NCI-H1092 (cell line): ENCODE measurements at places on chromosomes 5 and 9.

- no peak for DNase-seq
Observed at GRCh38 chr5:168770036-168770498, 190.9 kb upstream of the PANK3 start.

DNA sequence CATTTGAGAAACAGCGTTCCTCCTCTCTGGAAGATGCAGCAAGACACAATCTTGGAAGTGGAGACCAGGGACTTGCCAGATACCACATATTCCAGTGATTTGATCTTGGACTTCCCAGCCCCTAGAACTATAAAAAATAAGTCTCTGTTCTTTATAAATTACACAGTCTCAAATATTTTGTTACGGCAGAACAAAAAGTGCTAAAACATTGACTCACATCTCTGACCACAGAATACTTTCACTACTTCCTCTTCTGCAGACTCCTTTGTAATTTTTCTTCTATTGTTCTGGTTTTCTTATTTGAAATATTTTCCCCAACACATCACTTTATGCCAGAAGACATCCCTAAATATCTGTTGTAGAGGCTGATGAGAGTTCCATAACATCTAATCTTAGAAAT, 706.1 kb upstream of the CDH18 start:
- no peak for DNase-seq

DNA sequence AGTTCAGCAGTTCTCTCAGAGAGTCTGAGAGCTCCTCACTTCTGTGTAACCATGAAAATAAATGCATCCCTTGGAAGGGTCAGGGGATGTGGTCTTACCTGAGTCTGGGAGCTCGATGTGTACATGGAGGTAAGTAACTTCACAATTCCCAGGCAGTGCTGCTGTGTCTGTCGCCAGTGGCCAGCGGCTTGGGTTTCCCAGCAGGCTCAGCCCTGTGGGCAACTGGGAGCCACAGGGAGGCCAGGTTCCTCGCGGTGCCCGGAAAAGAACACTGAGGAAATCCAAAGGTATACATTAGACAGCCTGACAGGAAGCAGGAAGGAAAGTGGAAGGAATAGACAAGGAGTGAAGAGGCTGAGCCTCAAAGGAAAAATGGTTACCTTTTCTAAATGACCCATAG, 62.2 kb downstream of the OSTF1 start:
- no peak for DNase-seq

DNA sequence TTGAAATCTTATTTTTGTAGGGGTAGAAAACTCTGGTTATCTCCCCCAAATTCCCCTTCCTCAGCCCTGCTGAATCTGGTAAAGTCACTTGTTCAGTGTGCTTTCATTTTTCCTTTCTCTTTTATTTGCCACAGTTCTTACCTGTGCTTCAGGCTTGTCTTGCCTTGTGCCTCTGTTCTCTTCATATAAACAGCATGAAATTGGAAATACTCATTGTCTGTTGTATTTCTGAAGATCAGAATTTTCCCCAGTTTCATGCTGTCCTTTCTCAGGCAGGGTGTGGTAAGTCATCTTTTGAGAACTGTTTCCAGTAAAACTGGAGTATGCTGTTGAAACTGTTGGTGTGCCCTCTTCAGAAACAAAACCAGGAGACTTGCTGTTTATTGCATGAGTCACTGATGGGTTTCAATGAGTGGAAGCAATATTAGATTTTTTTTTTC, 7.0 kb downstream of the PAM start:
- DNase-seq, result no peak

- DNase-seq, result no peak
Observed at GRCh38 chr9:123389070-123389469, 33.1 kb downstream of the CRB2 start.

DNA sequence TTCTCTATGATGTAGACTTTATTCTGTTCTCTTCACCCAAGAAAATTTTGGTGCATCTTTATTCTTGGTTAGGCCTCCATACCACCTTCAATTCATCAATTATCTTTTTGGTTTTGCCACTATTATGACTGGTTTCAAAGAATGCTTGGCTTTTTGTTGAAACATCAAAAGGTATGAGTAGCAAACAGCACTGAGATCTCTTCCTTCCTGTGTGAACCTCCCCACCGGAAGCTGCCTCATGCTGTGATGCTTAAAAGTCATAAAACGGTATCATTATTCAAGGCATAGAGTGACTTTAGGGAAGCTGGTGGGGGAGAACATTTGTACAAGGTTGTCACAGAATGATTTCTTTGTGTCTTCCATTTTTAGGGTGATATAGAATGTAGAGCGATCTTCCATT, 70.6 kb downstream of the IQGAP2 start:
- DNase-seq, result no peak

- no peak for DNase-seq
Observed at GRCh38 chr5:115977096-115977495, 14.8 kb downstream of the LVRN start.

GRCh38 chr5:61139094-61139873, 23.0 kb downstream of the SMIM15 start:
- DNase-seq, result no peak

GRCh38 chr5:169299191-169299662, 1.7 kb downstream of the SLIT3 start:
- no peak for DNase-seq

DNA sequence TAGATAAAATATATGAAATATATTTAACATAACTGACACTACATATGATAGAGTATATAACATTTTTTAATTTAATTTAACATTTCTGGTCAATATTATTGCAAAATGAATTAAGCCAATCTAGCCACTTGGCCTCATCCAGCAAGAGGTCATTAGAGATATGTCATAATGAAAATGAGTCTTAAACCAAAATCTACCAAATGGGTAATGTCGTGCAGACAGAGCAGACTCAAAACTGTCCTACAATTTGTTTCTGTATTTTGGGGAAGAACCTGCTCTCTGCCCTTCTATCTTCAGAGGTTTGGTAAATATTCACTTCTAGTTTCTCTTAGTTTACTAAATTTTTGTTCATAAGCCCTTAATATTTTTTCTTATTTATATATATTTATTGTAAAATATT, 61.4 kb downstream of the ARHGEF28 start:
- DNase-seq, result no peak

DNA sequence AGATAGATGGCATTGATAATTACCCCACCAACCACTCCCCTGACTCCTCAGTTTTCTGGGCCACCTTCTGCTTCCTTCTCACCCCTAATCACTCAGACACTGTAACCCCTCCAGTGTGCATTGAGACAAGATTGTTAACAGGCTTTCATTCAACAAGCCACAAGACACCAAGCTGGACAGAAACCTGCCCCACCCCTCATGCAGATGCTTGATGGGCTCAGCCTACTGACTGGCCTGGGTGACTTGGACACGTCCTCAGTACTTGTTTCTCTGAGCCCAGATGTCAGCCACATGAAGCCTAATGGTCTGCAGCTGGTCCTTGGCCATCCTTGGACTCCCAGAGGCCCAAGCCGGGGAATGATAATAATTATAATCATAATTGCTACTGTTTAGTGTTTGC, 71.4 kb upstream of the SMIM23 start:
- no peak for DNase-seq

DNA sequence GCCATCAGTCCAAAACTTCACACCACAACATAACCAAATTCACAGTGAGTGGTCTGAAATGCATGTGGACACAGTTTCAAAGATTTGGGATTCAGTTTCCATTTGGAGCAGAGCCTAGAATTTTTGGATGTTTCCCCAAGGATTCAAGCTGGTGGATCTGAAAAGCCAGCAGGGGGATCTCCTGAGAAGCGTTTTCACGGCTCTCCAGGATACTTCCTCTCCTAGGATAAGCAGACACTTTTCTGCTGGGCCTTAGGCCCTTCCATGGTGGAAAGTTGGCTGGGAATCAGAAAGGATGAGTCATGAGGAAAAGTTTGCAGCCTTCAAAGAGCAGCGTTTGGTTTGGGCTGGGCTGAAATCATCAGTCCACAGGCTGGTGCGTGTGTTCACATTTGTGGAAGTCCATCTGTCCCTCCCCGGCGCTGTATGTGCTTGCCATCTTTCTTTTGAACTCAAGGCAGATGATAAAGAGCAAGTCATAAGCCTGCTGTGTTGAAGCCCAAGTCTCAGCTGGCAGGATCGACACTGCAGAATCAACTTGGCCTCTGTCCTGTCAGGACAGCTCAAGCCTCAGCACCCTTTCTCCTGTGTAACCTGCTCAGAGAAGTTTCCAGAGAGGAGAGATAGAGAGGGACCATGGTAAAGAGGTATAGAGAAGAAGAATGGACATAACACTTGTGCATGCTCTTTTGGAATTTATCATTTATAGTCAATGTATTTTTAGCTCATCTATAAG, 152.6 kb upstream of the MSX2 start:
- no peak for DNase-seq

- no peak for DNase-seq
Observed at GRCh38 chr9:11199335-11199734, 586.5 kb upstream of the PTPRD start.

- no peak for DNase-seq
Observed at GRCh38 chr9:108186642-108187395, 669.0 kb downstream of the ACTL7B start.

DNA sequence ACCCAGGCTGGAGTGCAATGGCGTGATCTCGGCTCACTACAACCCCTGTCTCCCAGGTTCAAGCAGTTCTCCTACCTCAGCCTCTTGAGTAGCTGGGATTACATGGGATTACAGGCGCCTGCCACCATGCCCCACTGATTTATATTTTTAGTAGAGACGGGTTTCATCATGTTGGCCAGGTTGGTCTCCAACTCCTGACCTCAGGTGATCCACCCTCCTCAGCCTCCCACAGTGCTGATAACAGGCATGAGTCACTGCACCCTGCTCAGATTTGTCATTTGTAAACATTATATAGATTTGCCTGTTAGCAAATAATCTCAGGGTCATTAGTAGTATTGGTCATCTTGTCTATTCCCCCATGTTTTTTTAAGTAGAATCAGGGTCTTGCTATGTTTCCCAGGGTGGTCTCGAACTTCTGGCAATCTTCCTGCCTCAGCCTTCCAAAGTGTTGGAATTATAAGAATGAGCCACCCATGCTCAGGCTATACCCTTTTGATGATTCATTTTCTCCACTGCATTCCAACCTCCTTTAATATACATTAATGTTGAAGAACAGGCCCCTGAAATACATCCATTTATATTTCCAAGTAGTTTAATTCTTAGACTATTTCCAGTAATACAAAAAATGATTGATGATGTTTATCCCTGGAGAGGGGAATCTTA, 17.3 kb downstream of the CENPH start:
- DNase-seq, result no peak

DNA sequence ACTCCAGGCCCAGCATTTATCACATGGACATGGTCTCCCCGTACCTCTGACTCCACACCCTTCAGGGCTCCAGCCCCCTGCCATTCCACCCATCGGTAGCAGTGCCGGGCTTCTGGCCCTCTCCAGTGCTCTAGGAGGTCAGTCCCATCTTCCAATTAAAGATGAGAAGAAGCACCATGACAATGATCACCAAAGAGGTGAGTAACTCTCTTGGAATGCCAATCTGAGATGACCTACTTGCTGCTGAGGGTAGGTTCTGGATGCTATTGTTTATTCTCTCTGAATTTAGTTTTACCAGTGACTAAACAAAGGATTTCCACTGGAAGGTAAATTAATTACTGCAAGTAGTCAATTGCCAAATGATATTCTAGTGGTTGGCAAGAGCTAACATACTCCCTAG, 80.8 kb downstream of the TLE4 start:
- no peak for DNase-seq

DNA sequence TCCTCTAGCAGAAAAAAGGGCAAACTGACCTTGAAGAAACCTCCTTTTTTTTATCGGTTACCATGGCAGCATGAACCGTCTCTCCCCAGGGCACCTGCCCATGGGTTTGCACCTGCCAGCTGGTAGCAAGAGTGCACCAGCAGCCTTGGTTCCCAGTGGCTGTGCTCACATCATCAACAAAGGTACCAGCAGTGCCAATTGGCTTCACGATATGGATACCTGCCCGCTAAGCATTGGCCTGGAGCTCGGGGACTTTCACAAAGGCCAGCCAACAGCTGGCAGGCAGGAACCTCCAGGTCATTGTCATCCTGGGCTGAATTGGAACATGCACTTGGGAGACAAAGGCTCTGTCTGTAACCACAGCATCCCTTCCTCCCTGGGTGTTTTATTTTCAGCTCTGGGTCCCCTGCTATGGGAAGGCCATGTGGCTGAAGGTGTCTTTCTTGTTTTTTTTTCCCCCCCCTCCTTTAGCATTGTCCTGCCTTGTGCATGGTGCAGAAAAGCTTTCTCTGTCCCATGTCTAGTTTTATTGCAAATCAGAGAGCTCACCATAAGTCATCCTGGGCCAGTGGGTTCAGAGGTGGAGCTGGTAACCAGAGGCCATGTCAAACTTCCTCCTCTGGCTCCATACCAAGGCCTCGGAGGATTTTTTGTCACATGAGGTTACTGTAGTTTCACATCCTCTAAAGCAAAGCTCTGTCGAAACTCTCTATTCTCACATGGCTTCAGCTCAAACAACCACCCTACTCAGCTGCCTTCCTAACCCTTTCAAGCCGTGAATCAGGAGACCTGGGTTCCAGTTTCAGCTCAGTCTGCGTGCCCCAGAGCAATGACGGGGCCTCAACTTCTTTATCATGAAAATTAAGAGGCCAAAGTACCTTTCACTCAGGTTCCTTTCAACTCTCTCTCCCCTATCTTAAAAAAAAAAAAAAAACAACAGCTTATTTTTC, 145.5 kb upstream of the MAP3K1 start:
- peak; percentile 72 for DNase-seq

DNA sequence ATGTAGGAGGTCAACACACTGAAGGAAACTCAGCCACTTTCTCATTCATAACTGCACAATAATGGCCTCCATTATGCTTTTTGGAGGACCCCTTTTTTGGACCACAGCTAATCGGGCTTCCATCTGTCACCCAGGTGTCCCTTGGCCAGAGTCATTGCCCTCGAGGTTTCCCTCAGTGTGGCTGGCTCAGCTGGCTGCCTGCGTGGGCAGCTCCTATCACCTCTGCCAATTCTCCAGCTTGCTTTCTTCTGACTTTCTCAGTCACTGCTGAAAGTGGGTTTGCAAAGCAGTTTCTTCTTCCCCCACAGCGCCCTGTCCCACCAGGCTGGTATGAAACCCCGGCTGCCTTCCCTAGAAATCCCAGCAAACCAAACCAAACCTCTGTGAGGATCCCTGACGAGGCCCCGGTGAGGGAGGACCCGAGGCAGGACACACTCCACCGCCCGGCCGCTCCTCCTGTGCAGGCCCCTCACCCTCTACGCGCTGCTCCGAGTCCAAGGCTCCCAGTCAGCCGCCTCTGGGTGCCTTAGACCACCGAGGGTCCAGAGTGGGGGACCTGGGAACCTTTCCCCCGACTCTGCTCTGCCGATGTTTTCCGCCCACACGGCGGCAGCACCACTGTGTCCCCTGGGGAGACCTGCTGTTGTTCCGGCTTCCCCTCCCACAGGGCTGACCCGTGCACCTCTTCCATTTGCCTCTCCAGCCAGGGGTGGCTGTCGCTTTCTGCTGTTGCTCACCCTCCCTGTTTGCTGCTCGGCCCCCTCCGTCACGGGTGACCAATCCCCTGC, 109.5 kb downstream of the TENT4A start:
- DNase-seq, result no peak

DNA sequence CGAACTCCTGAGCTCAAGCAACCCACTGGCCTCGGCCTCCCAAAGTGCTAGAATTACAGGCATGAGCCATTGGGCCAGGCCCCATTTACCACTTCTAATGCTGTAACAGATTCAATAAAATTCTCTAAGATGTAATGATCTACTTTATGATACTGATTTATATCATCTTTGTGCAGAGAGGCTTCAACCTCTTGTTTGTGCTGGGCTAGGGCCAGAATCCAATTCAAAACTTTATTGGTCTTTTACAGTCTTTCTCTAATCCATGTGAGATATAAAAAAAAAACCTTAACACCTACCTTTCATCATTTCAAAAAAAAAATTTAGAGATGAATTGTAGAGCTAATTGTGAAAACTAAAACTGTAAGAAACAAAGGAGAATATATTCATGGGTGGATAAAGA, 8.2 kb upstream of the BTF3 start:
- no peak for DNase-seq

GRCh38 chr5:31382051-31382878, 149.6 kb downstream of the DROSHA start:
- no peak for DNase-seq
